ENCODE measurements at places on chromosomes 1 and 21.

DNA sequence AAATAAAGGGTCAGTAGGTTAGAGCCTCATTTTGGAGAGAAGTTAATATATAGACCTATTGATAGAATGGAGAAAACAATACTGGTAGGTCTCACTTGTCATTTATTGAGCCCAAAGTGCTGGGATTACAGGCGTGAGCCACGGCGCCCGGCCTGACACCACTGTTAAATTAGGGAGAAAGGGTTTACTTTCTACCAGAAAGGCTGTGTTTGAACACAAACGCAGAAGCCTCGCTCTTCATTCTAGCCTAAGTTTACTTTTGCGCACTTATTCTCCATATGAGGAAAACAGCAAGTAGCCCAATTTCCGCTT, 710 bp upstream of the PRPF3 start:
- H3K4me1 ChIP-seq, result peaks cover 28% of the 10 kb centered on the region
- peaks cover 17% of the 10 kb centered on the region for H3K36me3 ChIP-seq
- H3K27me3 ChIP-seq, result no peaks in the 10 kb centered on the region
- H3K27ac ChIP-seq, result peak overlapping the region; percentile 95
- peak overlapping the region; percentile 78 for H3K4me3 ChIP-seq

DNA sequence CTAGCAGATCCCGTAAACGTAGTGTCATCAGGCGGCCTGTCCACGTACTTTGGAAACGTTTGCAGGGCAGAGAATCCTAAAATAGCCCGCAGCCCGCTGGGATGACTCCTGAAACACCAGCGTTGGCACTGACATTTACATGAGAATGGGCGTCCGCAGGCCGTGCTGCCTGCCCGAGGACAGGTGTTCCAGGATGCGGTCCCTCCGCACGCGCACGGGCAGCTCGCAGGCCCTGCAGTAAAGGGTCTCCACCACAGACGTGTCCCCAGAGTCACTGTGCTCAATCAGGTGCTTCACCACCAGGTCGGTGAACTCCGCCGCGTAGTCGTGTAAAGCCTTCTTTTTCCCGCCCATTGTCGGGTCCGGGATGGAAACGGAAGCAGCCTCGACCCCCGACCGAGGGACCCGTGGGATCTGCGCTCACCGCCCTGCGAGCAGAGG, 5.8 kb upstream of the CCDC27 start:
- H3K36me3 ChIP-seq, result peaks cover 13% of the 10 kb centered on the region
- no peak for DNase-seq
- H3K4me1 ChIP-seq, result peaks cover 37% of the 10 kb centered on the region
- peak overlapping the region; percentile 87 for H3K27ac ChIP-seq
- H3K27me3 ChIP-seq, result peaks cover 9% of the 10 kb centered on the region
- peak overlapping the region; percentile 90 for H3K4me3 ChIP-seq

GRCh38 chr1:22457345-22457744, 5.7 kb downstream of the ZBTB40 start:
- H3K27me3 ChIP-seq, result no peaks in the 10 kb centered on the region
- no peak for DNase-seq
- H3K4me3 ChIP-seq, result no peak overlapping the region
- H3K27ac ChIP-seq, result peak overlapping the region; percentile 22

GRCh38 chr21:31928656-31929055, 55.8 kb downstream of the HUNK start:
- no peak overlapping the region for H3K4me3 ChIP-seq
- DNase-seq, result no peak
- H3K27ac ChIP-seq, result no peak overlapping the region
- H3K27me3 ChIP-seq, result peaks cover 25% of the 10 kb centered on the region

GRCh38 chr1:215772151-215772550, 205.0 kb downstream of the KCTD3 start:
- H3K4me1 ChIP-seq, result no peaks in the 10 kb centered on the region
- H3K27ac ChIP-seq, result no peak overlapping the region
- H3K36me3 ChIP-seq, result no peaks in the 10 kb centered on the region

- no peaks in the 10 kb centered on the region for H3K36me3 ChIP-seq
- peaks cover 20% of the 10 kb centered on the region for H3K4me1 ChIP-seq
- peak; percentile 25 for DNase-seq
- H3K27me3 ChIP-seq, result peaks cover 33% of the 10 kb centered on the region
Observed at GRCh38 chr1:166947398-166948043, 27.8 kb downstream of the ILDR2 start.

DNA sequence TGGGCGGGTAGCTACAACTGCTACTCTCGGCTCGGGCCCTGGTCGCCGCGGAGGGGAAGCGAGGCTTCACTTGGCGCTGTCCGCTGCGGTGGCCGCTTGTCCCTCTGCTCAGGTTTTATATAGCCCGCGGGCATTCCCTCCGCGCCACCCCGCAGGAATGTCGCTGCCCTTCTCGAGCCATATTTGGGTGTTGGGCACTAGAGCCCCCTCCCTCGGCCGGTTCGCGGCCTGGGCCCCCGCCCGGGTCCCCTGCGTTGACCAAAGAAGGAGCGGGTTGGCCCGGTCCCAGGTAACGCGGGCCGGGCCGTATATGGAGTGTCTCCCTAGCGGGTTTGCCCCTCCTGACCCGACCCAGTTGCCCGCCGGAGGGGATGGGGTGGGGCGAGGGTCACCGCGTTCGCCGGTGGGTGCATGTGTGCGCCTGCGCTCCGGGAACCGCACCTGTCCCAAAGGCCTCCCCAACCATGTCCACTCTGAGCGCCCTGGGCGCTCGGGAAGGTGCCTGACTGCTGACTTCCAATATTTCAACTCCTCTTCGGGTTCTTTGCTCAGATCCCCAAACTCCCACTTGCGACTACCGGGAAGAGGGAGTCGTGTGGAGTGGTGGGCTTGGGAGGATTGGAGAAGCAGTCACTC, at the start of gene ACTA1:
ACTA1 (minus strand) TSS at position 90 of the 636 bp plus-strand sequence. CDS start 979 bp downstream, outside the sequence.
- H3K27me3 ChIP-seq, result peaks cover 60% of the 10 kb centered on the region
- H3K27ac ChIP-seq, result peak within 1 kb of the TSS; percentile 74
- peak within 1 kb of the TSS; percentile 60 for H3K4me3 ChIP-seq
- H3K36me3 ChIP-seq, result no peaks in the 10 kb centered on the region
- H3K4me1 ChIP-seq, result peaks cover 63% of the 10 kb centered on the region
- peak; percentile 46 for DNase-seq

GRCh38 chr1:87369736-87370478, 41.2 kb downstream of the LMO4 start:
- H3K27ac ChIP-seq, result no peak overlapping the region
- no peaks in the 10 kb centered on the region for H3K36me3 ChIP-seq
- H3K4me1 ChIP-seq, result peaks cover 25% of the 10 kb centered on the region

DNA sequence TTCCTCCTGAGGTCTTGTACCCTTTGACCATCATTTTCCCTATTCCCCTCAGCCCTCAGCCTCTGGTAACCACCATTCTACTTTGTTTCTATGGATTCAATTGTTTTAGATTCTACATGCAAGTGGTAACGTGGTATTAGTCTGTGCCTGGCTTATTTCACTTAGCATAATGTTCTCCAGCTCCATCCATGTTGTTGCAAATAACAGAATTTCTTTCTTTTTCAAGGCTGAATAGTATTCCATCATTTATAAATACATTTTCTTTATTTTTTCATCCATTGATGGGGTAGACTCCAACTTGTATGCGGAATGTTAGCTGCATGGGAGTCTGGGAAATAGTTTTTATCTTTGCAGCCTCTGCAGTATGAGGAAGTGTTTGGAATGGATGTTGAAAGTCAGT, 26.3 kb upstream of the TMEM54 start:
- H3K4me3 ChIP-seq, result no peak overlapping the region
- no peak for DNase-seq
- no peaks in the 10 kb centered on the region for H3K36me3 ChIP-seq
- peaks cover 28% of the 10 kb centered on the region for H3K27me3 ChIP-seq

Measured in left ventricle myocardium inferior (tissue), 1 donor.